NCI-H526 treated with DMSO at 0.1 percent for 48 hours (cell line): ENCODE measurements at places on chromosomes 7 and 10.

- no peak for DNase-seq
These were observed 215.9 kb downstream of the GPR158 start for GRCh38 chr10:25390733-25391132.

GRCh38 chr10:61943674-61944378 lies 42.3 kb downstream of the ARID5B start:
- DNase-seq = no peak

GRCh38 chr7:222716-223041 lies 30.3 kb downstream of the FAM20C start:
- no peak for DNase-seq

GRCh38 chr10:110241841-110242240 lies 34.4 kb downstream of the MXI1 start:
- DNase-seq = no peak

GRCh38 chr7:156656598-156656997 lies 16.0 kb downstream of the RNF32 start:
- DNase-seq = no peak

DNA sequence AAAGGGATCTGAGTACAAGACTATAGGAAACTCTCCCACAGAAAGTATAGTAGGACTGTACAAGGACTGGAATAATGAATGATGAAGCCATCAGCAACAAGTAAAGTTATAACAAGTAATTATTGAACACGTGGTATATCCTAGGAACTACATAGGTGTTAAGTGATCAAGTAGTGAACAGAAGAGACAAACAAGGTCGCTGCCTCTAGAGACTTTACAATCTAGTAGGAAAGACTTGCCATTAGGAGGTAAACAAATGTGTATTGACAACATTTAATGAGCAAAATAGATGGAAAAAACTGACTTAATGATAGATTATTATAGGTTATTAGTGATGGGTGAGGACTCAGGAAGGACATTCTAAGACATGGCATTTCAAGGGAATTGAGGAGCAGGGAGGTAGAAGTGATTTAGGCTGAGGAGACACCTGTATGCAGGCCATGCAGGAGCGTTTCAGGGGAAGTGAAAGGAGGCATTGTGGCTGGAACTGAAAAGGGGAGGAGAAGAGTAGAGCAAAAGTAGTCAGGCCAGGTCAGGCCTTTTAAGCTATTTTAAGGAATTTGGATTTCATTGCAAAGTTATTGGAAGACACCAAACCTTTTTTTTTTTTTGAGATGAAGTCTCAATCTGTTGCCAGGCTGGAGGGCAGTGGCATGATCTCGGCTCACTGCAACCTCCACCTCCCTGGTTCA lies 8.5 kb upstream of the GLCCI1 start:
- no peak for DNase-seq

DNA sequence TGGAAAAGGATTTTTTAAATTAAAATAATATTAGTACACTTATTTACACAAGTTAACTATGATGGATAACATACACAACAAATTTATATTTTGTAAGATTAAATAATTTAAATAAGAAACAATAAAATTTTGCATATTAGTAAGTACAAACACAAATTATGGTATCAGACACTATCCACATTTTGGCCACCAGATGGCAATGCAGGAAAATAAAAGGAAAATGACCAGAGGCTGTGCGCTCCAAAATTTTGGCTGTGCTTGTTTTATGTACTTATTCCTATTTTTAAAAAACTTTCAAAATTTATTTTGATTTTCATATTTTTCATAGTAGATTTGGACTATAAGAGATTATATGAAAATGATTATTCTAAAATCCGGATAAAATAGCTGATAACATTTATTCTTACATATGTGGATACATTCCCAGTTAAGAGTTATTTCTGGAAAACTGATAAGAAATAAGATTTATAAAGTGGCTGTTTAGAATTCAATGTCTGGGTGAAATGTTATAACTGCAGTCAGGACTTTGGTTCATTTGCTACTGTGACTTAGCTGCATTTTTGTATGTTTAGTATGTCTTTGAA lies 274.7 kb upstream of the HGF start:
- peak; percentile 48 for DNase-seq

DNA sequence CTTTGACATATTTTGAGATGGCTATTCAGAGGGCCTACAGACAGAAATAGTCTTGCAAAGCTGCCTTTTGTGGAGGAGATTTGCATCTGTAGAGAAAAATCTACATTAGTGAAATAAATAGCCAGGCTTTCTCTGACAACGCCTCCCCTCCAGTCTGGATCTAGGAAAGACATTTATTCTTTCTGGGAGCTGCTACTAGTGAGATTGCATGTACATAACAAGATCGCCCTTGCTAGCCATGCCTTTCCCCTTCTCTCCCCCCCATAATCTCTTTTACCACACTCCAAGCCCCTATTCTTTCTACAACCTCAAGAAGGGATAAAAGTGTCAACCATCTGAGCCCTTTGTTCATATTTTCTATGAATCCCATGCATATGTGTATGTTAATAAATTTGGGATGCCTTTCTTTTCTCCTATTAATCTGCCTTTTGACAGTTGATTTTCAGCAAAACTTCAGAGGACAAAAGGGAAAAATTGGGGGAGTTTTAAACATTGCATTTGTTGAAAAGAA lies 194.2 kb downstream of the SNX13 start:
- no peak for DNase-seq

DNA sequence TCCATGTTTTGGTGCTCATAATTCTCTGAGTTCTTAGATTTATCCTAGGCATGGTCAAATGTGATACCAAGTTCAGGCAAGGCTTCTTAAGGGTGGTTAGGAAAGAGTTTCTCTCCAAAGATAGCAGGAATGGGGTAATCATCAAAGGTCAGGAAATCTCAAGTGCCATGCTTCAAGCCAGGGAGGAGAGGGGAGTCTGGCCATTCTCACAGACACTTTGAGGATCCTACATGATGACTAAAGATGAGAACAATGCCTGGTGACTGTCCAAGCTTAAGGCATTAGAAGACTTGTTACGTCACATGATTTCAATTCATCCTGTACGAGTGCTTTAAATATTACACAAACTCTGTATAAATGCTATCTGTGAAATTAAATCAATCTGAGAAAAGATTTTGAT lies 59.4 kb downstream of the POM121L12 start:
- no peak for DNase-seq

DNA sequence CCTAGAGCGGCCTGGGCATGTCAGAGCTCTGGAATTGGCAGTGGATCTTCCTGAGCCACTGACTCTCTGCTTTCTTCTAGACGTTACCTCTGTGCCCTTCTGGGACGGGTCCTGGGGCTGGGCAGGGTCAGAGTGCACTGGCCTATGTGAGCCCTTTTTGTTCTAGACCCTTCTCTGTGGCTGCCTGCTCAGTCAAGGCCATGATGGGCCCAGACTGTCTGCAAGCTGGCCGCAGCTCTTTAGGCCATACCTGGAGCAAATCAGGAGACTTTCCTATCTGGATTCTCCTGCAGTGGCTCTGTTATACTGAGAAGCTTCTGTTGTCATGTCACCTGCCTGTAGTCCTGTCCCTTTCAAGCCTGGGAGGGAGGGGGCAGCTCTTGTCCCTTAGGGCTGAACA lies 70.1 kb downstream of the ADCY1 start:
- DNase-seq = no peak

DNA sequence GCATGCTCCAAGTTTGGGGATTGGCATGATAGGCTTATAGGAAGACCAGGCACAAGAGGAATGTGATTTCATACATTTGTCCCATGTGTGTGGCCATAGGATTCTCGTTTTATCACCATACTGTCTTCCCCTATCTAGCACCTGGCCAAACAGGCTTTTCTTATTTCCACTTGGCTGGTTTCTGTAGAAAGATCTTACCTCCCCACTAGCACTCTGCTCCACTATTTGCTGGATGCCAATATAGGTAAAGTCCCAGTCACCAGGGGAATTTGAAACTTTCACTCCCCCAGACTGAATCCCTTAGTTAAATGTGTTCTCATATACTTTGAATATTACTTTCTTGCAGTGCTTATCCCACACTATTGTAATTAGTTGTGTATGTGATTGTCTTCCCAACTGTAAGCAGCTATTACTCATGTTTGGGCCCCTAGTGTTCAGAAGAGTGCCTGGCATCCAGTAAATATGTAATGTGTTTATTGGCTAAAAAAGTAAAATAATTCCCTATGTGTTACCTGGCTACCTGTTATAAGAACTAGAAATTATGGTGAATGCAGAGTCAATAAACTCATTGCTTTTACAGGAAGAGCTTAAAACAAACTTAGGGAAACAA lies 109.0 kb downstream of the LRMDA start:
- no peak for DNase-seq

- DNase-seq = no peak
These were observed 816 bp upstream of the SDK1 start for GRCh38 chr7:3300221-3300650.

DNA sequence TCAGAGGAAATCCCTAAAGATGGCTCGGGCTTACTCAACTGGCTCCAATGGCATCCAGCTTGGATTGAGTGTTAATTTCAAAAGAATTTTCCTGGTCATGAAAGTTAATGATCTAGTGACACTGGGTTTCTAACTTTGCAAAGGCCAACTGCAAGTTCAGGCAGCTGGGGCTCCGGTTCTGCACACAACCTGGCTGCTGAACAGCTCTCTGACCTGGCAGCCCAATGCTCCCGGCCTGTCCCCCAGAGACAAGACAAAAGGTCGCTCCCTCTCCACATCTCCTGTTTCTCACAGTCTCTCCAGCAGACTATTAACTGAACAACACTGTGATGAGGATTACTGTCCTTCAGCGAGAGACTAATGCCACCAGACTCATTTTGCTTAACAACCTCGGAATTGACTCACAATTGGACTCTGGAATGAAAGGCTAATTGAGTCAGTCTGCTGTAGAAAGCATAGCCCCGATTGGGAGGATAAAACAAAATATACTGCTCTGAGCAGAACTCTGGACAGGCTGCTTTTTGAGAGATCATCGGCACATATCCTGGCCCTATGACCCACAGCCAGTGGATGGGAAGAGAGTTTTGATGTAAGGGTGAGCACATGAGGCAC lies 174.5 kb downstream of the GFRA1 start:
- no peak for DNase-seq
